ENCODE measurements at places on chromosomes 4 and X. TPM values are rescaled to one million over a fixed set of nuclear protein-coding genes. Genes with fewer than 3 reads are reported as not detected.
A peak's percentile ranks its signal among the peaks of the same experiment; 100 is the strongest.

The ARHGAP36 gene
- total RNA-seq: not detected

DNA sequence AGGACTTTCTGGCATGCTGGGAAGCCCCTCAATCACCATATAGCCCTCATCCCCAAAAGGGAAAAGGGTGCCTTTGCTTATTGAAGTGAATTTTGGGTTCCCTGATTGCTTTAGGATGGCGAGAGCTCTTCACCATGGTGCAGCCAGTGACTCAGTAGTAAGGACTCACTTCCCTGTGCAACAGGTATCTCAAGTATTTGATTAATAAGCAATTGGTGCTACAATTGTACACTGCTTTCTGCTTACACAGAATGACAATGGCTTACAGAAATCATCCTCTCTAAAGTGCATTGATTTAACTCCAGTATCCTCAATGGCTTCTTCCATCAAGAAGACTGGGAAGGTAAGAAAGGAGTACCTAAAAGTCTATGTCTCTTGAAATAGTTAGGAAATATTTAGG, 143.7 kb upstream of the SMIM10 start:
- no peaks in the 10 kb centered on the region for H3K4me1 ChIP-seq
- H3K27ac ChIP-seq: no peak overlapping the region
- DNase-seq: no peak
- H3K4me3 ChIP-seq: no peak overlapping the region
- H3K36me3 ChIP-seq: no peaks in the 10 kb centered on the region

DNA sequence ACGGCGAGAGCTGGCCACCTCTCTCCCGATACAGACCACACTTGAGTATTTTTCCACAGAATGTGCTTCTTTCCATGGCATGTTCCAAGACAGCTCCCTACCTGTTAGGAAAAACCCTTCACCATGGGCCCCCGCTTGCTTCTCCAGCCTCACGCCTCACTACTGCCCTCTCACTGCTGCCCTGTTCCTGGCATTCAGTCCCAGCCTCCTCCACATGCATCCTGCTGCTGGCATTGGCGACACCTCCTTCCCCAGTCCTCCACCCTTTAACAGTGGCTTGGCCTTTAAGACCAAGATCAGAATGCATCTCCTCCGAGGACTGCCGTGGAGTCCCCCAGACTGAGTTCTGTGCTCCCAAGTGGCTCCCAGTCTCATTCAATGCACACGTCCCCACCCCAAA, 10.7 kb downstream of the PNMA6F start:
- no peak overlapping the region for H3K4me3 ChIP-seq
- no peaks in the 10 kb centered on the region for H3K27me3 ChIP-seq
- H3K4me1 ChIP-seq: no peaks in the 10 kb centered on the region
- DNase-seq: no peak

The GUCY1B1 gene
- 18.1 TPM for total RNA-seq

The SGMS2 gene
- total RNA-seq: 89.0 TPM

The SPATA18 gene
- 24.7 TPM for total RNA-seq

The VEGFD gene
- total RNA-seq: 44.0 TPM

GRCh38 chr4:16503421-16504100, 277.3 kb upstream of the TAPT1 start:
- no peaks in the 10 kb centered on the region for H3K4me1 ChIP-seq
- H3K27me3 ChIP-seq: no peaks in the 10 kb centered on the region
- no peak overlapping the region for H3K4me3 ChIP-seq
- no peak for DNase-seq

DNA sequence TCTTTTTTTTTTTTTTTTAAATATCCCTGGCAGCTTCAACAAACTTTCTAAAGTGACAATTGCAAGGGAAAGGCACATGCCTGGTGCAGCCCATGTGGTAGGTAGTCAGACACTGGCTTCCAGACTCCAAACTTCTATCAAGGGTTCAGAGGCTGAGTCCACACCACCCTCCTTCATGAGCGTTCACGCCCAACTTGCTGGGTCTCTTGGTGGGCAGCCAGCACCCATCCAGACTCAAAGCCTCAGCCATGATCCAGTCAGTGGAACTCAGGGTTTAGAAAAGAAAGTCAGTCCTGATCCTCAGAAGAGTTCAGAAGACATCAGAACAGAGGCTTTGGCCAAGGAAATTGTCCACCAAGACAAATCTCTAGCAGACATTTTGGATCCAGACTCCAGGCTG, 141.5 kb downstream of the SOWAHB start:
- peaks cover 9% of the 10 kb centered on the region for H3K4me1 ChIP-seq
- no peak for DNase-seq
- H3K27ac ChIP-seq: no peak overlapping the region
- no peak overlapping the region for H3K4me3 ChIP-seq
- H3K27me3 ChIP-seq: no peaks in the 10 kb centered on the region
- H3K36me3 ChIP-seq: peaks cover 24% of the 10 kb centered on the region

GRCh38 chr4:130478406-130478805, 1382.5 kb downstream of the C4orf33 start:
- no peaks in the 10 kb centered on the region for H3K27me3 ChIP-seq
- no peak overlapping the region for H3K4me3 ChIP-seq
- no peak overlapping the region for H3K27ac ChIP-seq
- no peak for DNase-seq
- no peaks in the 10 kb centered on the region for H3K36me3 ChIP-seq

GRCh38 chr4:86122404-86122803, 237.4 kb downstream of the MAPK10 start:
- no peak overlapping the region for H3K27ac ChIP-seq
- H3K27me3 ChIP-seq: no peaks in the 10 kb centered on the region
- H3K4me1 ChIP-seq: no peaks in the 10 kb centered on the region
- H3K4me3 ChIP-seq: no peak overlapping the region
- no peaks in the 10 kb centered on the region for H3K36me3 ChIP-seq
- DNase-seq: no peak

DNA sequence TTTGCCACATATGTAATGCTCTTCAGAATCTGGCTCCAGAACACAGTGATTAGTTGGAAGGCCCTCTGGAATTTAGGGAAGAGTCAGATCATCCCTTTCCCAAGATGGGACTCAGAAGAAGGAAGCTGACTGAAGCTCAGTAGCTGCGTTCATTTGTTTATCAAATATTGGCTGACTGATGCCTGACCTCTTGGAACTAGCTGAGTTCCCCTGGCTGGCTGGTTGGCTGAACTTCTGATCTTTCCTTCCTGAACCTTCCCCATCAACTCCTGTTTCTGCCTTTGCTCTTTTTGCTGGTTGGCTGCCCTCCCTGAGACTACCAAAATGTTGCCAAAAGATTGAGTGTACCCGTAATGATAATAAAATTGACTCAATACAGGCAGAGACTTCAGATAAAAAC, 866.5 kb upstream of the INTU start:
- no peaks in the 10 kb centered on the region for H3K36me3 ChIP-seq
- no peak overlapping the region for H3K4me3 ChIP-seq
- no peaks in the 10 kb centered on the region for H3K27me3 ChIP-seq
- H3K27ac ChIP-seq: no peak overlapping the region
- no peak for DNase-seq

- H3K4me3 ChIP-seq: no peak overlapping the region
- DNase-seq: no peak
- H3K4me1 ChIP-seq: peaks cover 10% of the 10 kb centered on the region
Measured at GRCh38 chr4:53674903-53675302, 83.6 kb upstream of the LNX1 start.

DNA sequence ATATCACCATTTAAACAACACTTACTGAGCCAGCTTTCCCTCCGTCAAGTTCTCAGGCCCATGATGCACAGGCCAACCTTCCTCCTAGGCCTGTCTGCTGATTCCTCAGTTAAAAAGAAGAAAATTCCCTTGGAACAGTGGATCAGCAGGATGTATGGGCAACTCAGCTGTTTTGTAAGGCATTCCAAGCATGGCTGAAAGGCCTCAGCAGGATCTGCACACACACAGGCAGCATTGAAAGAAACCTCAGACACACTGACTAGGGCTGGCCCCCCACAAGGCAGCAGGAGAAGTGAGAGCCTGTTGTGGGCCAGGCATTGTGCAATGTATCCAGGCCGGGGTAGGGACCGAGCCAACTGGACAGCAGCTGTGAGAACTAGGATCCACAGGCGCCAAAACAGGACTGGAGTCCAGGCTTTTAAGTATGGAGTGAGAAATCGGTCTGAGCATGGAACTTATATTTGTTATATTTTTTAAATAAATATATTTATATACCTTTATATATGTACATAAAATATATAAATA, 171.4 kb downstream of the NWD2 start:
- H3K27ac ChIP-seq: no peak overlapping the region
- no peak for DNase-seq
- H3K36me3 ChIP-seq: no peaks in the 10 kb centered on the region
- no peaks in the 10 kb centered on the region for H3K4me1 ChIP-seq
- H3K27me3 ChIP-seq: no peaks in the 10 kb centered on the region
- H3K4me3 ChIP-seq: no peak overlapping the region

GRCh38 chrX:150062292-150063137, 124.2 kb upstream of the EOLA2 start:
- H3K27ac ChIP-seq: no peak overlapping the region
- no peak overlapping the region for H3K4me3 ChIP-seq
- no peaks in the 10 kb centered on the region for H3K36me3 ChIP-seq
- no peak for DNase-seq
- H3K27me3 ChIP-seq: no peaks in the 10 kb centered on the region
- no peaks in the 10 kb centered on the region for H3K4me1 ChIP-seq

- no peaks in the 10 kb centered on the region for H3K4me1 ChIP-seq
- H3K4me3 ChIP-seq: no peak overlapping the region
- DNase-seq: no peak
Measured at GRCh38 chr4:80989921-80990544, 40.5 kb upstream of the BMP3 start.

The PDLIM3 gene
- total RNA-seq: 18.4 TPM

- H3K4me1 ChIP-seq: no peaks in the 10 kb centered on the region
- H3K36me3 ChIP-seq: no peaks in the 10 kb centered on the region
- H3K27ac ChIP-seq: no peak overlapping the region
- H3K27me3 ChIP-seq: no peaks in the 10 kb centered on the region
- DNase-seq: no peak
- H3K4me3 ChIP-seq: no peak overlapping the region
Measured at GRCh38 chr4:168540086-168540485, 43.2 kb downstream of the PALLD start.

- no peaks in the 10 kb centered on the region for H3K36me3 ChIP-seq
- H3K4me3 ChIP-seq: no peak overlapping the region
- no peak for DNase-seq
- H3K27me3 ChIP-seq: no peaks in the 10 kb centered on the region
Measured at GRCh38 chrX:53230116-53230515, 5.1 kb upstream of the KDM5C start.

DNA sequence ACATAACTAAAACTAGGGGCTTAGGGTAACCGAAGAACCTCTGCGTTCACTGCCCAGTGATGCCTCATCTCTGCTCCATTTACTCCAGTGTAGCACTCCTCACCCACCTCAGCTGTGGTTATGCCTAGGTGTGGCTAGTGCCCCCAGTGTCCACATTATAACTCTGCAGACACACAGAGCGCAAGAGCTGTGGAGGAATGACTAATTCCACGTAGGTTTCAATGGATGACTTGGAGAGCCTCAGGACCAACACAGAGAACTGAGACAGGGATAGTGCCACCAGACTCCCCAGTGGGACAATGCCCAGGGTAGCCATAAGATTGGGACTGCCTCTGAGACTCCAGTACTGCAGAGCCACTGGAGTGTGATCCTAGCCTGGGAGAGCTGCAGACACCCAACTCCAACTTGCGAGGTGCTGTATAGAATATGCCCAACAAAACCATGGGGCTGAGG, 542.4 kb upstream of the DIPK2B start:
- H3K4me3 ChIP-seq: no peak overlapping the region
- no peak overlapping the region for H3K27ac ChIP-seq
- H3K4me1 ChIP-seq: peaks cover 3% of the 10 kb centered on the region

DNA sequence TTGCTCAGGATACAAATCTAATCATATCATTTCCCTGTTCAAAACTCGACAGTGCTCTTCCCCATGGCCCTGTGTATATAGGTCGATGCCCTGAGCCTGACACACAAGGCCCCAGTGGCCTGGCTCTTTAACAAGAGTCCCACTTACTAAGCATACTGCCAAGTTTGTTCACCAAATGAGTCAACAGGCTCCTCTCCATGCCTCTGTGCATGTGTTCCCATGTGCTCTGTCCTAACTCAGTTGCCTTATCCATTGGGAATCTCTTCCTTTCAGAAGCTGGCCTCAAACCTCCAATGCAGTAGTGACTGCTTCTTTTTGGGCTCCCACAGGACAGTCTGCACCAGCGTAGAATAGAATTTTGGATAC, 18.9 kb upstream of the CXCR3 start:
- no peak overlapping the region for H3K4me3 ChIP-seq
- no peak overlapping the region for H3K27ac ChIP-seq
- no peak for DNase-seq
- no peaks in the 10 kb centered on the region for H3K27me3 ChIP-seq
- no peaks in the 10 kb centered on the region for H3K4me1 ChIP-seq

GRCh38 chrX:84161641-84162040, 26.4 kb downstream of the RPS6KA6 start:
- DNase-seq: no peak
- no peak overlapping the region for H3K4me3 ChIP-seq
- H3K36me3 ChIP-seq: no peaks in the 10 kb centered on the region
- H3K27me3 ChIP-seq: no peaks in the 10 kb centered on the region
- no peaks in the 10 kb centered on the region for H3K4me1 ChIP-seq

The DGKK gene
- total RNA-seq: 0.21 TPM

GRCh38 chrX:39928704-39929378, 168.9 kb downstream of the BCOR start:
- H3K4me1 ChIP-seq: peaks cover 5% of the 10 kb centered on the region
- H3K27ac ChIP-seq: no peak overlapping the region
- no peak overlapping the region for H3K4me3 ChIP-seq
- H3K36me3 ChIP-seq: no peaks in the 10 kb centered on the region
- H3K27me3 ChIP-seq: no peaks in the 10 kb centered on the region

DNA sequence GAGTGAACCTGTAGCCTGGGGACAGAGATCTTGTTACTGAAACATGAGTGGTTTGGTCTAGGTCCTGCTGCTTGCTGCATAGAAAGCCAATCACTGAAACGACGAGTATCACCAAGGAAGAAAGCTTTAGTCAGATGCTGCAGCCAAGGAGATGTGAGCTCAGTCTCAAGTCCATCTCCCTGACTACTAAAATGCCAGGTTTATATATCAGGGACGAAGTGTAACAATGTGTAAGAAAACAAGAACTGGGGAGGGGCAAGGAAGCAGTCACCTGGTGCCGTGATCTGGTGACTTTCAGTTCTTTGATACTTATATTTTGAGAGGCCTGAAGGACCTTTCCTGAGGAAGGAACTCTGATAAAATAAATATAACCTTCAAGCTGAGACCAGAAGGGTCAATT, 19.6 kb upstream of the ABRAXAS1 start:
- no peaks in the 10 kb centered on the region for H3K36me3 ChIP-seq
- H3K27me3 ChIP-seq: no peaks in the 10 kb centered on the region
- no peak overlapping the region for H3K4me3 ChIP-seq
- no peak overlapping the region for H3K27ac ChIP-seq
- peaks cover 10% of the 10 kb centered on the region for H3K4me1 ChIP-seq

The SLC6A14 gene
- 45.4 TPM for total RNA-seq

GRCh38 chr4:47703956-47704355, 133.9 kb downstream of the CORIN start:
- no peak overlapping the region for H3K4me3 ChIP-seq
- no peaks in the 10 kb centered on the region for H3K27me3 ChIP-seq
- H3K27ac ChIP-seq: peak overlapping the region; percentile 73

The ARR3 gene
- total RNA-seq: not detected

GRCh38 chr4:133638751-133639150, 489.7 kb downstream of the PCDH10 start:
- no peak for DNase-seq
- H3K27me3 ChIP-seq: no peaks in the 10 kb centered on the region
- no peak overlapping the region for H3K4me3 ChIP-seq
- H3K36me3 ChIP-seq: no peaks in the 10 kb centered on the region

The AFM gene
- not detected for total RNA-seq
